ENCODE measurements at places on chromosomes 13 and 19. TPM values are rescaled to one million over a fixed set of nuclear protein-coding genes. Genes with fewer than 3 reads are reported as not detected.

ZNF571 gene
- total RNA-seq, result 0.89 TPM

AZU1 gene
- total RNA-seq, result 0.17 TPM

FLT3LG gene
- total RNA-seq, result 1.3 TPM

C19orf33 gene
- total RNA-seq, result 732 TPM

CYP2A7 gene
- not detected for total RNA-seq

MAP4K1 gene
- total RNA-seq, result 1.1 TPM

NALCN gene
- total RNA-seq, result 5.0 TPM

LSM4 gene
- total RNA-seq, result 227 TPM

EIF3K gene
- 738 TPM for total RNA-seq

ADM5 gene
- 6.8 TPM for total RNA-seq

GSX1 gene
- total RNA-seq, result not detected

MBD3L2 gene
- total RNA-seq, result not detected

PDE4C gene
- not detected for total RNA-seq

CCDC70 gene
- total RNA-seq, result not detected

CEACAM1 gene
- 1.8 TPM for total RNA-seq

HAUS8 gene
- total RNA-seq, result 16.4 TPM

IZUMO4 gene
- total RNA-seq, result 0.83 TPM

SCGB2B2 gene
- not detected for total RNA-seq

GGN gene
- 0.36 TPM for total RNA-seq
